Activated naive CD8-positive, alpha-beta T cell treated with anti-CD3 and anti-CD28 coated beads for 36 hours (primary cell): ENCODE measurements at places on chromosomes 12 and 14.
A peak's percentile ranks its signal among the peaks of the same experiment; 100 is the strongest.

- no peak for DNase-seq
Measured at GRCh38 chr12:64025174-64025958, 180.9 kb downstream of the SRGAP1 start.

DNA sequence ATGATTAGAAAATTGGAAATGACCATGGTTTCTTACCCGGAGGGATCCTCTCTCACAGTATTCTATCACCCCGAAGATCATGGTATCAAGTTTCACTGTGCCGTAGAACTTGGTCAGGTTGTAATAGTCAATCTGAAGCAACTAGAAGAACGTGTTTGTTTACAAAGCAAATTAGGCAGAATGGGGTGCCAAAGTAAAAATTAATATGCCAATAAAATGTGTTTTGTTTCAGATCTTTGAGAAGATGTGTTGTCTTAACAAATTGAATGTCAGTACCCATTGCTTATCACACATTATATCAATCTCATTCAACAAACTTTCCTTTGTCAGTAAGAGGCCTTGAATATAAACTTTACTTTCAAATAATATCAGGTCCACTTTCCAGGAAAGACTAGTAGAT is 45.0 kb downstream of the GUCY2C start:
- no peak for DNase-seq

DNA sequence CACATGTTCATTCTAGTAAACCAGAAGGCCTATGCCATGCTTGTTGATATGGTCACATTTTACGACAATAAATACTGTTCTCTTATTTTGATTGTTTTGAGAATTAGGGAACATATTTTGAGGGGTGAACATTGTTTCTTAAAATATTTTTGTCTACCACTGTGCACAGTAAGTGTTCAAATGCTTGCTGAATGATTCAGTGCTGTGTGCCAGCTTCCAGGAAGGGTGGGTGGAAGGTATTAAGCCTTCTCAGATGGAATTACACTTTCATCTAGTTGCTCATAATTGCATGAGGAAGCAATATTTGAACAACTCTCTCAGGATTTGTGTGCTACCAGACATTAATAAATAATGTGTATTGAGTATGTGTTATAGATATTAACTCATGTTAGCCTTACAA is 15.5 kb upstream of the TMX1 start:
- DNase-seq, result no peak

- DNase-seq, result no peak
Measured at GRCh38 chr12:67525617-67525884, 123.0 kb upstream of the DYRK2 start.

GRCh38 chr12:7806863-7807487 is 17.8 kb downstream of the NANOG start:
- peak; percentile 50 for DNase-seq

DNA sequence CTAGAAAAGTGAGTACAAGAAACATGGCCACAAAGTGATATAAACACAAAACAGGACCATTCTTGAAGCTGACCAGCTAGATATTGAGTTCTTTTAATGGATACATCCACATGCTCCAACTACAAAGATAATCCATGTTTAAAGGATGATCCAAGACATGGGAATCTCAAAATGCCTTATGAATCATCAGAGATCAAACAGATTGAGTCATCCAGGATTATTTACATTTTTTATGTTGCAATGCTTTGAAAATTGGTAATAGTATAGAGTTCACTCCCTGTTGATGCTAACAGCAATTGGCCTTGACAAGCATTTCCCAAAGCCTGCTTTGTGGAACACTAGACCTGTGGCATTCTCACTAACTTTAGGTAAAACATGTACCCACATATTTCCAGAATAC is 293.0 kb upstream of the TBX3 start:
- DNase-seq, result no peak

DNA sequence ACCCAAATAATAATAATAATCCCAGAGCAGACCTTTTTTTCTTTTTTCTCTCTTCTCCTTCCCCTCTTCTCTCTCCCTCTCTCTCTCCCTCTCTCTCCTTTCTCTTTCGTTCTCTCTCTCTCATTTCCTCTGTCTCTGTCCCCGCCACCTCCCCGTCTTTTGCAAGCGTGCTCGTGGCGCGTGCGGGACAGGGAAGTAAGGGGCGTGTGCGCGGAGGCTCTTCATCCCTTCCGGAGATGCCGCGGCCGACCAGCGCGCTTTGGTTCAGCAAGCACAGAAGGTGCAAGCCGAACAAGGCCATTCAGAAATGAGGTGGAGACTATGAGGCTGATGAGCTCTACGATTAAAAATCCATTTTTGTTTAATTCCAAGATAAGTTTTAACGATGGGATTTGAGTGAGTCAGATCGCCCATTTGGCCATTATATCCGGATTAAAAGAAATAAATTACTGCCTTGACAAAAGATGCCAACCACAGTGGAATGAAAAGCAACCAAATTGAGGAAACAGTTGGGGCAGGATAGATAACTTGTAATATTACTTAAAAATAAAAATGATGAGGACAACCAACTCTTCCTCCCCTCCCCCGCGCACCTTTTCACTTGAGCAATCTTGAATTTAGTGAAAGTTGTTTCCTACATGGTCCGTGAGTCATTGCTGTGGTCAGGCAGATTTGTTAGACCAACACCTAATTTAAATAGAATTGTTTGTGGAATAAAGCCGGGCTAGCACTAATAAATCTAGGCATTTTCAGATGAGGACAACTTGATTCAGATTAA is 1.2 kb upstream of the AMIGO2 start:
- peak; percentile 72 for DNase-seq

DNA sequence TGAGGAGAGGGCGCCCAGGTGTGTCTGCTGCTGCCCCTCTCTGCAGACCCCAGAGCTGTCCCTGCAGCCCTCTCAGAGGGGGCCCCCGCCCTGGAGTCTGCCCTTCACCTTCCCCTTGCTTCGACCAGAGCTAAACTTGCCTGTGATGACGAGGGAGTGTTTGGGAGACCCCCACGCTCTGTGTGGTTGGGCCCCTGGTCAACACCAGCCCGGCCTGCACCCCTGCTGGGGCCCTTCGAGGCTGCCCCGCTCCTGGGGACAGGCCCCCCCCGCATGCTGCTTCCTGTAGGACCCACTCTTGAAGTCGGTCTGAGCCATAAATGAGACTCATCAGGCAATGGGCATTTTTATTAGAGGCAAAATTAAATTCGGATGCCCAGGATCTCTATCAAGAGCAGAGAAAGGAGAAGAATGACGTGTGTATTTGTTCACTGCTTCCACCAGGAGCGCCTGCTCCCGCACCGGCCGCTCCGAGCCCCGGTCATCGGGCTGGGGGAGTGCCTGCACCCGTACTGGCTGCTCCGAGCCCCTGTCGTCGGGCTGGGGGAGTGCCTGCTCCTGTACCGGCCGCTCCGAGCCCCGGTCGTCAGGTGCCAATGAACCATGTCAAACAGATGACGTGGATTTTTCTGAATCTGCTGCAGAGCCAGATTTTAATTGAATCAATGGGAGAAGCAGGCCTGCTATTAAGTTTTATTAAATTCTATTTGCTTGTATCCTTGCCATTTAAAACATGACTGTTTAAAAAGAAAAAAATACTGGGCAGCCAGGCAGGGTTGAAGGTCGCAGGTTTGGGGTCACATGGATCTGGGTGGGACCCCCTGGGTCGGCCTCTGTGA is 47.7 kb downstream of the NOC4L start:
- no peak for DNase-seq

DNA sequence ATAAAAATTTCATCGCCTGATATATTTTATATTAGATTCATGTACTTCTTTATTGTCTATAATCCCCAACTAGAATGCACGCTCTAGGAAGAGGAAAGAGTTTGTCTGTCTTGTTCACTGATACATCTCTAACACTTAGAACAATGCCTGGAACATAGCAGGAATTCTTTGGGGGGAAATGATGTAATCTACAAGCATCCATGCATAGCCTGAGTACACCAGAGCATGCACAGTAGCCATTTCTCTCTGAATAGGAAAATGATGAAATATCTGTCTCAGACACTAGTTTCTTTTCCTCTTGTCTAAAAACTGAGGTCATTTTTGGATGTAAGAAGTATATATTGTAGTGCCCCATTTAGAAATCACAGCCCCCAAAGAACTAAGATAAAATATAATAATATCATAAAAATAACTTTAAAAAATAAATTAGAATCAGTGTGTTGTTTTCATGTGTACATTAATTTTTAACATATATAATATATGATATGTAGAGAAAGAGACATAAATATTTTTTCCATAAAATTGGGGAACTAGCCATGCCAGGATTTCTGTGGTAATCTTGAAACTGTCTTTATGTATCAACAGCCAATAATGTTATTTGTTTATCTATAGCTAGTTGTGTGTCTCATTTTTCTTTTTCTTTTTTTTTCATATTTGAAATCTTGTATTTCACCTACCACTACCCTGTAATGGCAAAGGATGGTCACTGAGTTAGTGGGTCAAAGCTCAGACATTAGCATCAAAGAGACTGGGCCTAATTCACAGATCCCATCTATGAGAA is 155.6 kb upstream of the TMCC3 start:
- DNase-seq, result no peak

DNA sequence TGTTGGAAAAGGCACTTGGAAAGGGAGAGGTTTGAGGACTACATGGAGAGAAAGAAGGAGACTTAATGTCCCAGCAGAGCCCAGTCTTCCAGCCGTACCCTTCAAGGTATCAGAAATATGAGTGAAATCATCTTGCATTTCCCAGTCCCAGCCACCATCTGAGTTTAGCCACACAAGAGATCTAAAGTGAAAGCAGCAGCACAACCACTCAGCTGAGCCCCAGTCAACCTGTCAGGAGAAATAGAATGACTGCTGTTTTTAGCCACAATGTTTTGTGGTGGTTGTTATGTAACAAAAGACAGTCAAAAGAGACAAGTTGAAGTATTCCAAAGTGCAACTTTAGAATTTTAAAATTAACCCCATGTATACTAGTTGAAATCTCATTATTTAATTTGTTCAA is 28.0 kb downstream of the DERA start:
- DNase-seq, result no peak

- DNase-seq, result no peak
Measured at GRCh38 chr14:68479247-68479646, 313.6 kb downstream of the ZFP36L1 start.

GRCh38 chr12:95774311-95775045 is 16.1 kb downstream of the NTN4 start:
- no peak for DNase-seq

DNA sequence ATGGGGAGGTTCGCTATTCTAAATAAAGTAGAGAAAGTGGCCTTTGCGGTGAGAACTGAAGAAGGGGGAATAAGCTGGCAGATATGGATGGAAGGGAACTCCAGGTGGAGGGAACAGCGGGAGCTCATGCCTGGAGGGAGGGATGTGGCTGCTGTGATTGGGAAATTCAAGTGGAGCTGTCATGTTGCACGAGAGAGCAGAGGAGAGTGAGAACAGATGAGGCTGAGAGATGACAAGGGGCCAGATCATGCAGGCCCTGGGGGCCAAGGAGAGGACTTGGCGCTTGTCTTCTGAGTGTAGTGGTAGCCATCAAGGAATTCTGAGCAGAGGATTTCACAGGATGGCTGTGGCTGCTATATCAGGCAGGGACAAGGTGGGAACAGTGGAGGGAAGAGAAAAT is 35.0 kb downstream of the TGFB3 start:
- no peak for DNase-seq

DNA sequence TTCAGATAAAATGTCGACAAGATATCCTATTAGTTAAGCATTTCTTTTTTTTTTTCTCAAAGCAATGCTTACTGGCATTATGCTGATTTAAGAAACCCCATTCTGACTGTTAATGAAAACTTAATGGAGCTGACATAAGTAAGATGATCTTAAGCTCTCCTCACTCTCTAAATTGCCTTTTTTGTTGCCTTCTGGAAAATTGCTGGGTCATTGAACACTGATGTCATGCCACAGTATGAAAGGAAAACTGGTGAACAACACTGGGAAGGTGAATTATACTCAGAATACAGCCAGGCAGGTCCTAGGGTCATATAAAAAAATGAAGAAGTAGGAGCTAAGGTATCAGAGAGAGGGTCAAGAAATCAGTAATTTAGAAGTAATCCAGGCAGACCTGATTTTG is 179.9 kb downstream of the BTG1 start:
- no peak for DNase-seq

- DNase-seq, result no peak
Measured at GRCh38 chr12:50841716-50842531, 802 bp upstream of the TMPRSS12 start.

- no peak for DNase-seq
Measured at GRCh38 chr12:93944201-93944600, 204.2 kb upstream of the PLXNC1 start.

DNA sequence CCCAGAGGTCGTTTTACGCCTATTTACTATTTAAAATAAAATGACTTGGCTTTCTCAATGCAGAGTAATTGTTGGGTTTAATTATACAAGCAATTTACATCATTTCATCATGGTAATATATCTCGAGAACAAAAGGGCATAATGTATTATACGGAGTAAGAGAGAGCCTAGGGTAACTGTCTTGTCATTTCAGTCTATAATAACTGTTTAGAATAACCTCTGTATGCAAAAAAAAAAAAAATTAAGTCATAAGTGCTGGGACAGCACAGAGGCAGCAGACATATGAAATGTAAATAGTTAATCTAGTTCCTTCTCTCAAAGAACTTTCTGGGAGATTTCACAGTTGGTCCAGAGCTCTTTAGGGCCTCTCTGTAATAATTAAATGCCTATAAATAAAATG is 284.9 kb downstream of the TMTC2 start:
- DNase-seq, result no peak

DNA sequence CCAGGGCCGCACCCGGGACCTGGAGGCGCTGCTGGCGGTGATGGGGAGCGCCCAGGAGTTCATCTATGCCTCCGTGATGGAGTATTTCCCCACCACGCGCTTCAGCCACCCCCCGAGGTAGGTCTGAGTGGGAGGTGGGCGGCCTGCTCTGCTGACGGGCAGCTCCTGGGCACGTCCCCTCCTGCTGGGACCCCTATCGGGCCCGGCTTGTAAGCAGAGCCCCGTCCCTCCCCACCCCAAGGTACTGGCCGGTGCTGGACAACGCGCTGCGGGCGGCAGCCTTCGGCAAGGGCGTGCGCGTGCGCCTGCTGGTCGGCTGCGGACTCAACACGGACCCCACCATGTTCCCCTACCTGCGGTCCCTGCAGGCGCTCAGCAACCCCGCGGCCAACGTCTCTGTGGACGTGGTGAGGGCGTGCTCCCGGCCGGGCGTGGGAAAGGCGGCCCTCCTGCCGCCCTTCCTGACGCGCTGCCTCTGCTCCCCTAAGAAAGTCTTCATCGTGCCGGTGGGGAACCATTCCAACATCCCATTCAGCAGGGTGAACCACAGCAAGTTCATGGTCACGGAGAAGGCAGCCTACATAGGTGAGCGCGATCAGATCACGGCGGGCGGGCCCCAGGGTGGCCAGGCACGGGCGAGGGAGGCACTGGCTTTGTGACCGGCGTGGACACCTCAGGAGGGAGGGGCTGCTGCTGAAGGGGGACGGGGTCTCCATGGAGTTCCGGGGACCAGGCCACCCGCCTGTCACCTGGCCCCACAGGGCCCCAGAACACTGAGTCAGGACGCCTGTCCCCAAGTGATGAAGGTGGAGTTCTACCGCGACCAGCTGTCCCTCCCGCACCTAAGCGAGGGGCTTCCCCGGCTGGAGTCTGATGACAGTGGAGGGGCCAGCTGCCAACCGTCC is 7.3 kb downstream of the PLD4 start:
- DNase-seq, result no peak
